Iris pigment epithelial cell (primary cell): ENCODE measurements at places on chromosomes 1 and 21.

DNA sequence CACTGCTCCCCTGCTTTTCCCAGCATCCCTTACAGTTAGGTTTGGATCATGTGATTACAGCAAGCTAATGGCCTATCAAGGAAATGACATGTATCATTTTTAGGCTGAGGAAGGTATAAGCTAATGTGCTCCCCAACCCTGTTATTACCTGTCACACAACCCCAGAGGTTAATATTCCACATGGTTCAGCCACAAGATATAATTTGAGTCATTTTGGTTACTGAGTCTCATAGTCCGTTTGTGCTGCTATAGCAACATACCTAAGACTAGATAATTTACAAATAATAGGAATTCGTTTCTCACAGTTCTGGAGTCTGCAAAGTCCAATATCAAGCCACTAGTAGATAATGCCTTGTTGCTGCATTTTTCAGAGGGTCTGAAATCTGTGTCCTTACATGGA is 29.1 kb upstream of the SLC16A1 start:
- no peak for DNase-seq

DNA sequence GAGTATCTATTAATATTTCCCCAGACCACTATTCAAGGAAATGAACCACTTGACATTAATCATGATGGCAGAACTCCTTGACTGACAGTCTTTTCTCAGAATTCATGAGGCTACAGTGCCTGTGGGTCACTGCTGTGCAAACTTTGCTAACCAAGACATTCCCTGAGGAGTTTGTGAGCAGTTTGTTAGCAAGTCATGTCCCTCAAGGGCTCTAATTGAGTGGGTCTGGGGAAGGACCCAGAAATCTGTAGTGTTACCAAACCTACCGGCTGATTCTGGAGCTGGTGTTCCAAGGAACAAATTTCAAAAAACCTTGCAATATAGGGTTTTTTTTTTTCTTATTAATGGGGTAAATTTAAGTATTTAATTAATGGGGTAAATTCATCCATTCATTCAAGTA is 103.2 kb upstream of the VANGL1 start:
- DNase-seq: no peak

- no peak for DNase-seq
These were observed 660.7 kb downstream of the PTPRU start for GRCh38 chr1:29896791-29897714.

- no peak for DNase-seq
These were observed 115.5 kb downstream of the DHRS3 start for GRCh38 chr1:12502336-12503109.

GRCh38 chr1:222306512-222306911 is 241.4 kb downstream of the HHIPL2 start:
- DNase-seq: no peak

- DNase-seq: no peak
These were observed 25.8 kb upstream of the C8B start for GRCh38 chr1:56991576-56991975.

DNA sequence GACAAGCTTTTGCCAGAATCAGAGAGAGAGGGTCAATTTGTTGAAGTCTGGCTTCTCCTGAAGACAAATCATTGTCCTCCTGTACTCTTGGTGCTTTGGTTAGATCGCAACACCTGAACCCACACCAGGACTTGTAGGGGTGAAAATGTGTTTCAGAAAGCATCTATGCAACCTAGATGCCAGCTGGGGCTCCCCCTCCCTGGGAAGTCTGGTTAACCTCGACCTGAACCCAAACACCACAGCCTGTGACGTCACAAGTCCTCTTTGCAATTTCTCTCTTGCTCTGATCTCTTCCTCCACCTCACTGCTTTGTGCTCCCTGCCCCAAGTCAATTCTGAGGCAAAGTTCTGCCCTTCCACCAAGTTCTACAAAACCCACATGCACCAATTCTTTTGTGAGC is 42.8 kb upstream of the USP24 start:
- peak; percentile 53 for DNase-seq

- no peak for DNase-seq
These were observed 176.2 kb downstream of the KIF26B start for GRCh38 chr1:245330951-245331350.
